ENCODE measurements at places on chromosomes 6 and 20. TPM values are rescaled to one million over a fixed set of nuclear protein-coding genes. Genes with fewer than 3 reads are reported as not detected.

HLA-DQB1 gene
- not detected for total RNA-seq

DNA sequence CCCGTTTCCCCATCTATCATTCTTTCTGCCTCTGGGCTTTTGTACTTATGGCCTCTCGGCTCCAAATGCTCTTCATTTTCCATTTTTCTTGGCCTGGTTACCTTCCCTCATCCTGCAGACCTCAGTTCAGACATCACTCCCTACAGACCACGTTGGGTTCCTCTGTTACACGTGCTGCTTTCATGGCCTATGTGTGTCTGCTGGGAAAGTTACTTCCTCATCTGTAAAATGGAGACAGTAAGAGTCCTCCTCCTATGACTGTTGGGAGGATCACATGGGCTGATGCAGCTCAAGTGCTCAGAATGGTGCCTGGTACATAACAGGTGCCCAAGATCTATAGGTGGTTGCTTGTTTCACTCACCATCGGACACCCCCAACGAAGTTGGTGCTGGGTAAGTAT is 13.5 kb downstream of the KCNK17 start:
- no peak for DNase-seq

DNA sequence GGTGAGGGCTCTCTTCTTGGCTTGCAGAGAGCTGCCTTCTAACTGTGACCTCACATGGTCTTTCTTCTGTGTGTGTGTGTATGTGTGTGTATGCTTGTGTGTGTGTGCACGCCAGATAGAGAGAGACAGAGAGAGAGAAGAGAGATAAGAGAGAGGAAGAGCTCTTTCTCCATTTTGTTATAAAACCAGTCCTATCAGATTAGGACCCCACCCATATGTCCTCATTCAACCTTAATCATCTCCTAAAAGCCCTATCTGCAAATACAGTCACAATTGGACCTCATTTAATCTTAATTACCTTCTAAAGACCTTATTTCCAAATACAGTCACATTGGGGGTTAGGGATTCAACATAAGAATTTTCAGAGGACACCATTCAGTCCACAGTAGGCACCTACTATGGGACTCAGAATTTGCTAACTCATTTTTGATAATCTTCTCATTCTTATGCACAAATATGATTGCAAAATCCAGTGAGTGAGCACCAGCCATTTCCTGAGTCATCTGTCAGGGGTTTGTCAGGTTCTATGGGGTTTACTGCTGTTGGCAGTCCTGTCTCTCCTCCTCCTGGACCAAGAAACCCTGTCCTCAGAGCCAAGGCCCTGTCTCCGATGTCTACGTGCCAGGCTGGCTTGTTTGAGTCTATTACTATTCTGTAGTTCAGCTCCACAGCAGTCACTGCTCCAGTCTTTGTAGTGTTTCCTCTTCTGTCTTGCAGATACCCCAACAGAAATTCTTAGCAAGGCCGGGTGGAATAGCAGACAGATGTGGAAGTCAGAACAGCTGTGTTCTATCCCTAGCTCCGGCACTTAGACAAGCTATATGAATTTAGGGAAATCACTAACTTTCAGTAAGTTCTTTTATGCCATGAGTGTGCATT is 59.0 kb upstream of the FAM184A start:
- DNase-seq, result no peak

DEFB112 gene
- not detected for total RNA-seq

GRCh38 chr6:37799263-37799644 is 20.3 kb upstream of the ZFAND3 start:
- DNase-seq, result no peak

- no peak for DNase-seq
Observed at GRCh38 chr6:169520104-169520503, 181.7 kb downstream of the WDR27 start.

PACRG gene
- total RNA-seq, result not detected
